NCI-H2081 treated with DMSO at 0.1 percent for 48 hours (cell line): ENCODE measurements at places on chromosomes 6 and 20.

DNA sequence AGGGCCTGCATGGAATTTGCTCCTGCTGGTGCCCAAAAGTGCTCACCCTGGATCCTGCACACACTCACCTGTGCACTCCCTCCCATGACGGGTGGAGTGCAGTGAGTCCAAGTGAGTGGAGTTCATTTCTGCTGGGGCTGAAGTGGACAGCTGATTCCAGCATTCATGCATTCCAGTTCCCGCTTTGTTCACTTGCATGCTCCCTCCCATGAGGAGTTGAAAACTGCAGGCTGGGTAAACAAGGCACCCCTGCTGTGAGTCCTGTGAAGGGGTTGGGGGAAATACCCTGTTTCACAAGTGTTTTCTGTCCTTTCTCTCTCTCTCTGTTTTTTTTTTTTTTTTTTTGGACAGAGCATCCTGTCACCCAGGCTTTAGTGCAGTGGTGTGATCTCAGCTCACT, 454.1 kb upstream of the NOX3 start:
- DNase-seq = no peak

DNA sequence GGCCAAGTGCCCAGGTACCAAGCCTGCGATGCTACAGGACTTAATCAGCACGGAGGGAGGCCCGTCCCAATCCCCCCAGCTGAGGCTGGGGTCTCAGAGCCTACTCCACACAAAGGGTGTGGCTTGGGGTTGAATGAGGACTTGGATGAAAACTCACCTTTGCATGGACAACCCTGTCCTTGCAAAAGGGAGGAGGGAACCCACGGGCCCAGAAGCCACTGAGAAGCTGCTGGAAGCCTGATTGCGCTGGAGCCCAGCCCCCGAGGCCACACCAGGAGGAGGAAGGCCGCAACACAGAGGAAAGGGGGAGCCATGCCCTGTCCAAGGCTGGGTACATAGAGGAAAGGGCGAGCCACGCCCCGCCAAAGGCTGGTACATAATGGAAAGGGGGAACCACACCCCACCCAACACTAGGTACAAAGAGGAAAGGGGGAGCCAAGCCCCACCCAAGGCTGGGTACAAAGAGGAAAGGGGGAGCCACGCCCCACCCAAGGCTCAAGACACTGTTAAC, 158.8 kb downstream of the DLL1 start:
- DNase-seq = no peak

- no peak for DNase-seq
Observed at GRCh38 chr6:26240157-26241032, 124.6 kb upstream of the BTN3A2 start.

GRCh38 chr6:143806282-143807102, 36.6 kb upstream of the LTV1 start:
- no peak for DNase-seq

GRCh38 chr6:40299681-40300080, 287.5 kb downstream of the LRFN2 start:
- DNase-seq = no peak

GRCh38 chr6:111417181-111417585, 65.8 kb downstream of the REV3L start:
- DNase-seq = no peak

GRCh38 chr20:60695226-60696000, 556.6 kb upstream of the CDH4 start:
- DNase-seq = no peak

- no peak for DNase-seq
Observed at GRCh38 chr20:17705916-17706315, 6.2 kb downstream of the BANF2 start.

DNA sequence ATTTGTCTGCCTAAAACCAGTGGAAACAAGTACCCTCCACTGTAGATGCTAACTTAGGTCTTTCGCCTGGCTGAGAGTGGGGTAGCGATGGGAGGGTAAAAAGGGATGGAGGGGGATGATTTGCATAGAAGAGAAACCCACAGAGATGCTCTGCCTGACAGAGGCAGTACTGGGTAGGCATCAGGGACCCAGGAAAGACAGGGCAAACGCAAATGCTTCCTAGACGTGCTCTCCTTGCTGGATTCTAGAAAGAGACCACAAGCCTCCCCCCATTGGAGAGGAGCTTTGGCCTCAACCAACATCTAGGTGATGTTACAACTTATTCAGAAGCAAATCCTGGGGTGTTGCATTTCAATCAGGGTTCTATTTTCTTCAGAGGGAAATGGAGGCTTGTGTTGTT, 3.2 kb downstream of the OLIG3 start:
- DNase-seq = no peak

- DNase-seq = peak; percentile 14
Observed at GRCh38 chr6:134097114-134097707, 44.8 kb upstream of the SLC2A12 start.

DNA sequence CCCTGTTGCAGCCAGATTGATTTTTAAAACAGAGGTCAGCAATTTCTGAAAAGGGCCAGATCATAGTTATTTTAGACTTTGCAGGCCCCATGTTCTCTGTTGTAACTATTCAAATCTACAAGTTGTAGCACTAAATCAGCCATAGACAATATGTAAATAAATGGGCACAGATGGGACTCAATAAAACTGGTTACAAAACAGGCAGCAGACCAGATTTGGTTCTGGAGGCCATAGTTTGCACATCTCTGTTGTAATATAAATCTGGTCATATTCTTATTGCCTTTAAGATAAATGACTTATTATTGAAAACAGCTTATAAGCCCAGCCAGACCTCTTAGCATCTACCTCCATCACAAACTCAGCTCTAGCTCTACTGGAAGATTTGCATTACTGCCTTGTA, 114.0 kb upstream of the ARG1 start:
- DNase-seq = no peak
